Small intestine (tissue), 16 donors: ENCODE measurements at places on chromosomes 5 and 9. TPM values are rescaled to one million over a fixed set of nuclear protein-coding genes. Genes with fewer than 3 reads are reported as not detected.
A peak's percentile ranks its signal among the peaks of the same experiment; 100 is the strongest.

- DNase-seq = peak; percentile 50
- H3K4me1 ChIP-seq = no peaks in the 10 kb centered on the region
- no peak overlapping the region for H3K4me3 ChIP-seq
- no peaks in the 10 kb centered on the region for H3K36me3 ChIP-seq
Observed at GRCh38 chr9:84917366-84918070, 248.0 kb downstream of the NTRK2 start.

Gene HCN1
- polyA plus RNA-seq = not detected

Gene SLC27A6
- not detected for polyA plus RNA-seq

DNA sequence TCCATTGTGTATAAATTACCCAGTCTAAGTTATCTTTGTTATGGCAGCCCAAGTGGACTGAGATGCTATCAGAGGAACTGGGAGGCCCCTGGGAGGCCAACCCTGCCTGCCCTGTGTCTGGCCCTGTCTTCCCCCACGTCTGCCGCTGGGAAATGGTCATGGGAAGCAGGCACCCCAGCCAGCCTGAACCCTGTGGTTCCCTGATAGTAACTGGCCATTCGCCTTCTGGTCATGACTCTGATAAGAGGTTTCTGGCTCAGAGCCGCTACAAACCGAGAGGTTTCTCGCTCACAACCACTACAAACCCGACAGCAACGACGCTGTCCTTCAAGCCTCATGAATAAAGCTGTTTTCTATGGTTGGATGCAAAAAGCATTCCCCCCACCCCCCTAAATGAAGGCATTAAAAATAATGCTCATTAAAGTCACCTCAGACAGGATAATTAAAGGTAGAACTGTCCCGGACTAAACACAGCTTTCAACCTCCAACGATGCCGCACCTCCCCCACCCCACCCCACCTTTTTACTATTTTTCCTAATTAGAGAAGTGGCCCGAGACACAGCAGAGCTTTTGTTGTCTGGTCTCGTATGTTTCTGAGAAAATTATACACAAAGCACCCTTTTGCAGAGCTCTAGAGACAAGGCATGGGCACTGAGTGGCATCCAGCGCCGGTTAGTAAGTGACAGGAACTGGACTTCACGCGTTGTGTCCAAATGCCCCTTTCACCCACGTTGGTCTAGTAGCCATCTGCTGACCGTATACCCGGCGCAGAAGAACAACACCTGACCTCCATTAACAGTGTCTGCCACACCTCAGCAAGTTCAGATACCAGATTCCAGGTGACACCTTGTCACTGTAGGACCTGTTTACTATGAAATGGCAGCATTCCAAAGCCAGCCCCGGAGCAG, 140.8 kb downstream of the COL23A1 start:
- no peak overlapping the region for H3K4me3 ChIP-seq
- no peak for DNase-seq
- H3K27ac ChIP-seq = no peak overlapping the region
- no peaks in the 10 kb centered on the region for H3K4me1 ChIP-seq

DNA sequence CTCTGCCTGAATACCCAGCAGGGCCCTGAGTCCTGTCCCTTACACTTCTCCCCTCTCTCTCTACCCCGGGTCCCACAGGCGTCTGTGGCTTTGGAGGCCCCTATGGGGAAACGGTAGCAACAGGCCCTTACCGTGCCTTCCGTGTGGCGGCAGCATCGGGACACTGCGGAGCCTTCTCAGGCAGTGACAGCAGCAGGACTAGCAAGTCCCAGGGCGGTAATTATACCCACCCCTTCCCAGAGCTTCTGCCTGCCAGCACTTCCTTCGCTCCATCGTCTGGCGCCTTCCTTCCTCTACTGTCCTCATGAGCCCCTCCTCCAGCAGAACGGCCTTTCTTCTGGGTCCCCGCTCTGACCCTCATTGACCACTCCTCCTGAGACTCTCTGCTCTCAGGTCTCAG, 17.9 kb upstream of the PHF2 start:
- H3K4me1 ChIP-seq = no peaks in the 10 kb centered on the region
- peaks cover 58% of the 10 kb centered on the region for H3K36me3 ChIP-seq
- no peaks in the 10 kb centered on the region for H3K27me3 ChIP-seq
- no peak for DNase-seq
- H3K4me3 ChIP-seq = no peak overlapping the region
- H3K27ac ChIP-seq = no peak overlapping the region

GRCh38 chr5:125604104-125604503, 819.1 kb upstream of the GRAMD2B start:
- H3K36me3 ChIP-seq = no peaks in the 10 kb centered on the region
- H3K4me3 ChIP-seq = no peak overlapping the region

- H3K4me3 ChIP-seq = peak within 1 kb of the TSS; percentile 69
- H3K36me3 ChIP-seq = no peaks in the 10 kb centered on the region
- peak within 1 kb of the TSS; percentile 95 for H3K27ac ChIP-seq
Observed at GRCh38 chr9:112380102-112380824, at the start of gene HSDL2. Gene HSDL2, plus strand, starts transcription at chr9:112380108. Its CDS starts 56 bp downstream, at chr9:112380164.

Gene C5orf22
- polyA plus RNA-seq = 7.8 TPM

- H3K27ac ChIP-seq = no peak overlapping the region
- no peak overlapping the region for H3K4me3 ChIP-seq
- no peak for DNase-seq
Observed at GRCh38 chr5:10582512-10582897, 18.6 kb downstream of the ANKRD33B start.

GRCh38 chr5:6319116-6319515, 59.2 kb downstream of the MED10 start:
- H3K4me3 ChIP-seq = no peak overlapping the region
- H3K4me1 ChIP-seq = no peaks in the 10 kb centered on the region
- no peaks in the 10 kb centered on the region for H3K36me3 ChIP-seq
- H3K27ac ChIP-seq = no peak overlapping the region
- no peak for DNase-seq

GRCh38 chr9:95261890-95262289, 55.6 kb downstream of the FANCC start:
- H3K27me3 ChIP-seq = no peaks in the 10 kb centered on the region
- H3K27ac ChIP-seq = no peak overlapping the region
- peak; percentile 72 for DNase-seq
- no peak overlapping the region for H3K4me3 ChIP-seq
- no peaks in the 10 kb centered on the region for H3K36me3 ChIP-seq

- H3K4me3 ChIP-seq = no peak overlapping the region
- peaks cover 10% of the 10 kb centered on the region for H3K4me1 ChIP-seq
- peak overlapping the region; percentile 86 for H3K27ac ChIP-seq
Observed at GRCh38 chr5:76547891-76548524, 75.2 kb downstream of the F2RL2 start.

DNA sequence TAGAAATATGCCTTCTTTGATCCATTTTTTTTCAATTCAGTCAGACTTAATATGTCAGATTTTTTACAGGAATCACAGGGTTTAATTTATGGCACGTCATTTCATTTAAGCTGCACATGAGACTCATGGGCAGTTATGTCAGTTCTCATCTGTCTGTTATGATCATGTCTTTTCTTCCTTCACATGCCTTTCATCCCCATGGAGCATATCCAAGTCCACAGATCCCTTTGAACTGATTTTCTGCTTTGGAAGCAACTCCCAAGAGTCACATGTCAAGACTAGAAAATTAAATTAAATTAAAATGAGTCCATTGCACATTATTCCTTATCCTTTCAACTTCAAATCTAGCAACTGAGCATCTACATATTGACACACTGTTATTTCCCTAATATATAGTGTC, 1274.0 kb upstream of the C9orf72 start:
- no peaks in the 10 kb centered on the region for H3K27me3 ChIP-seq
- no peak overlapping the region for H3K4me3 ChIP-seq
- H3K4me1 ChIP-seq = no peaks in the 10 kb centered on the region
- H3K27ac ChIP-seq = no peak overlapping the region
- no peak for DNase-seq

DNA sequence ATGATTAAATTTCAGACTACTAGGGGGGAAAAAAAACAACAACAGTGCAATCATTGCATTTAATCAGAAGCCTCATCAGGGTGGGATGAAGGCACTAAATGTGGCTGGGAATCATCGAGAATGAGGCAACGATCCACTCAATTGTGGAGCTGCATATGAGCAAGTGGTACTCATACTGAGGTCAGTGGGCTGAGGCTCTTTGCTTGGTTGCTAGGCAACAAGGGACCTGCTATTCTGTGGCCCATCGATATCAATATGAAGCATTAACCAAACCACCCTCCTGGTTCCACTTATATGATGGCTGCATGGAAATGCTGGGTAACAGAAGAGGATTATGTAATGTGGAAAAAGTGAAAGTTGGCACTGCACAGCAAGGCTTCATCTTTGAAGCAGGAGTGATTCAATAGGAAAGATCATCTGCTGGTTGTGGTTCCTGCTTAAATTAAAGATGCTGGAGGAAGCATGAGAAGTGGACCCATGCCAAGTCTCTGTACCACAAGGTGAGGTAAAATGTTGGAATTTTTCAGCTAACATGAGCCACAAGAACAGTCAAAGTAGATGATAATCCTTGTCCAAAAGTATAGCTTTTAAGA, 159.8 kb upstream of the HMHB1 start:
- H3K36me3 ChIP-seq = no peaks in the 10 kb centered on the region
- no peak for DNase-seq
- no peaks in the 10 kb centered on the region for H3K4me1 ChIP-seq
- H3K27me3 ChIP-seq = no peaks in the 10 kb centered on the region
- no peak overlapping the region for H3K27ac ChIP-seq

Gene WNT8A
- not detected for polyA plus RNA-seq

Gene STING1
- 23.0 TPM for polyA plus RNA-seq

- peaks cover 5% of the 10 kb centered on the region for H3K4me1 ChIP-seq
- no peaks in the 10 kb centered on the region for H3K27me3 ChIP-seq
- H3K4me3 ChIP-seq = no peak overlapping the region
Observed at GRCh38 chr5:56525113-56525512, 290.2 kb upstream of the MAP3K1 start.

Gene LCN1
- polyA plus RNA-seq = not detected

Gene RORB
- polyA plus RNA-seq = 0.01 TPM
